ENCODE measurements at places on chromosomes 4 and X.

DNA sequence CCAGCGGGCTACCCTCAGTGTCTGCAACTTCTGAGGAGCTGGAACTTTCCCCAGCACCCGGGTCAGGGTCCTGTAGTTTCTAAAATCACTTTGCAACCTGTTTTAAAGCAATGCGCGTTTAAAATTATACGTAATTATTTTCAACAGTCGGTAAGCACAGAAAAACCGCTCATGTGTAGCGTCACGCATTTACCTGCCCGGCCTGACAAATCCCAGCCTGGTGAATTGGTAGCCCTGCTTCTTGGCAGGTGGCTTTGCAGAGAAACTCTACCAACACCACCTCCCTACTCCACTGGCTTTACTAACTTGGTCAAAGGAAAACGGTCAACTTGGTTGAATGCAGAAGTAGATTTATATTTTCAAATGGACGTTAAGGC is 640 bp downstream of the BANK1 start:
- DNase-seq, result no peak

- no peak for DNase-seq
These were observed 19.7 kb downstream of the ZFX start for GRCh38 chrX:24169211-24169610.

DNA sequence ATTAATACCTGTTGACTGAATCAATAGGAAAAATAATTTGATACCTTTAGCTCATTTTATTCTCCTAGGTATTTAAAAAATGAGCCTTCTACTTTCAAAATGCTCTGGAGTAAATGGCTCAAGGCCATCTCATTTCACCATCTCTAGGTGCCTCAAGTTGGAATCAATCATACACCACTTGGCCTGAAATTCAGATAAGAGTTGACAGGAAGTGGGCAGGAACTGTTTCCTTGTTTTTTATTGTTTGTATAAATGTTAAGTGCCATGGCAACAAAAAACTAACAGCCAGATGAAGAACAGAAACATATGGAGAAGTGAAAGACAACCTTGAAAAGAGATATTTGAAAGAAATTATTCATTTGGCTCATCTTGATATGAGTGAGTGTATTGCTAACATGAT is 12.4 kb downstream of the LIMCH1 start:
- DNase-seq, result no peak

GRCh38 chr4:20684852-20685763 is 15.2 kb upstream of the PACRGL start:
- DNase-seq, result no peak

DNA sequence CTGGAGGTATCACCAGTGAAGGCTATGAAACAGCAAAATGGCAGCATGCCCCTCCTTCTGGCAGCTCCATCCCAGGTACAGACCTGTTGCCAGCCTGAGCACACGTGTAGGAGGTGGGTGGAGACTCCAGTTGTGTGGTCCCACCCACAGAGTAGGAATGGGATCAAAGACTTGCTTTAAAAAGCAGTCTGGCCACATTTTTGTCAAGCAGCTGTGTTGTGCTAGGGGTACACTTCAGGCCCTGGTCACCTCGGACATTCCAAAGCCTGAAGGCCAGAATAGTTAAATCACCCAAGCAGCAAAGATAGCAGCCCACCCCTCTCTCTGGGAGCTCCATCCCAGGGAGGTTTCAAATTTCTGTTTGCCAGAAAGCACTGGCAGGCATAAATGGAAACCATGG is 20.3 kb upstream of the AMBN start:
- DNase-seq, result no peak

- DNase-seq, result no peak
These were observed 2.4 kb downstream of the CHST7 start for GRCh38 chrX:46575991-46576392.

- DNase-seq, result no peak
These were observed 48.0 kb downstream of the SEPTIN11 start for GRCh38 chr4:76997532-76997931.

GRCh38 chr4:180060159-180060889 is 2182.9 kb upstream of the TENM3 start:
- DNase-seq, result no peak

DNA sequence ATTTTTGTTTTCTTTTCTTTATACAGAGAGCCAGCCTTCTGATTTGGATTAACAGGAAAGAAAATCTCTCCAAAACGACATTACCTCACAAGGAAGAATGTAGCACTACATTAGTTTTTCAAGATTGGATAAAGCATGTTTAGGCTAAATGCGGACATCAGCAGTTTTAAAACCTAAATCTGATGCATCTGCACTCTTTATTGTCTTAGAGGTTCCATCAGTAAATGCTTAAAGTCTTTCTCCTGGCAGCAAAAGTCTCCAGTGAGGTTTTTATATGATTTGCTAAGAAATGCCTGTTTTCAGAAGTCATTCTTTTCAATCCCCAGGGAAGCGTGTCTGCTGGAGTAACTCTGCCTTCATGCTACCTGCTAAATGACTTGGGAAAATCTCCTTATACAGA is 912.9 kb upstream of the INTU start:
- DNase-seq, result no peak

GRCh38 chr4:1027915-1028238 is 16.5 kb downstream of the FGFRL1 start:
- no peak for DNase-seq

DNA sequence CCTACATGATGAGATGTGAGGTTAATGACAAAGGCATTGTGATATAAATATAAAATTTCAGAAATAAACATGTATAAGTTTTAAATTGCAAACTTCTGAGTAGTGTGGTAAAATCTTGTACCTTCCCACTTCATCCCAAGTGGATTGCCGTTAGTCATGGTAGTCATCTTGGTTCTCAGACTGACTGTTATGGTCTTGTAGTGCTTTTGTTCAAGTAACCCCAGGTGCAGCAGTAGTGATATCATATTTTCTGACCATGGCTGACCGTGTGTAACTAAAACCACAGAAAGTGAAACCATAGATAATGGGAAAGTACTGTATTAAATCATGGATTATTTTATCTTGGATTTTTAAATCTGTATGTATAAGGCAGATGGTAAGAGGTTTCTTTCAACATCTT is 74.8 kb upstream of the SLIT2 start:
- DNase-seq, result no peak

GRCh38 chrX:16528620-16529019 is 121.3 kb upstream of the S100G start:
- no peak for DNase-seq

DNA sequence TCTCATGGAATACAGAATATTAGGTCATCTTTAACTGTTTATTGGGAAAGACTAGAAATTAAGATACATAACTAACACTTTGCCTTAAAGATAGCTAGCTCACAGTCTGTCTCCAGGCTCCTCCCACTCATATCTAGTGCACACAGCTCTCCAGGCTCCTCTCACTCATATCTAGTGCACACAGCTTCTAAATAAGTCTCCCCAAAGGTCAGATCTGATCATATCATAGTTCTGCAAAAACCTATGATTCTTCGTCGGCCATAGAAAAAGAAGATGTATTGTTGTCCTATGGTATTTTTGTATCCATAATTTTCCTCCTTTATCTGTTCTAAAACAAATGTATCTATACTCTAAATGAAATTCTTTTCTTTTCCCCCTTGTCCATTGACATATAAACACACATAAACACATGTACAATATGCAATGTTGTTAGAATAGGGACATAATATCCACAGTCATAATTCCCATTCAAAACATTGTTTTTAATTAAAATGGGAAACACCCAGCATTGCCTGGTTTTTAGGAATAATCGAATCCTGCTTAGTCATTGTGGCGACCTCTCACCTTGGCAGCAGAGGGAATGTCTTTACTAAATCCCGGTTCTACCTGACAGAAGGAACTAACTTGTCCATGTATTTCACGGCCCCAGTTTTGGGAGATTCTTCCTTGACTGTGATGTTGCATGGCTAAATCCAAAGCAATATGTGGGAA is 1282.0 kb downstream of the PCDH7 start:
- no peak for DNase-seq

DNA sequence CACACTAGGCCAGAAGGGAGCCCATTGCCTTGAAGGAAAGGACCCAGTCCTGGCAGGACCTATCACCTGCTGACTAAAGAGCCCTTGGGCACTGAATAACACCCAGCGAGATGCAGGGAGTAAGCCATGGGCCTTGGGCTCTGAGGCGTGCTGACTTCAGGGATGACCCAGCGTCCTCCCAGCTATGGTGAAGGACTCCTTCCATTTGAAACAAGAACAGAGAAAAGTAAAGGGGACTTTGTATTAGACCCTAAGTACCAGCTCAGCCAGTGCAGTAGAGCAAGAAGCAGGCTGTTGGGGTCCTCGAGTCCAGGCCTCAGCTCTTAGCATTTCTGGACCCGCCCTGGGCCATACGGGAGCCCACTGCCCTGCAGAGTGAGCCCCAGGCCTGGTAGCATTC is 5.1 kb downstream of the ETDA start:
- no peak for DNase-seq

- DNase-seq, result no peak
These were observed 132.7 kb downstream of the ARHGAP24 start for GRCh38 chr4:85607624-85608023.

DNA sequence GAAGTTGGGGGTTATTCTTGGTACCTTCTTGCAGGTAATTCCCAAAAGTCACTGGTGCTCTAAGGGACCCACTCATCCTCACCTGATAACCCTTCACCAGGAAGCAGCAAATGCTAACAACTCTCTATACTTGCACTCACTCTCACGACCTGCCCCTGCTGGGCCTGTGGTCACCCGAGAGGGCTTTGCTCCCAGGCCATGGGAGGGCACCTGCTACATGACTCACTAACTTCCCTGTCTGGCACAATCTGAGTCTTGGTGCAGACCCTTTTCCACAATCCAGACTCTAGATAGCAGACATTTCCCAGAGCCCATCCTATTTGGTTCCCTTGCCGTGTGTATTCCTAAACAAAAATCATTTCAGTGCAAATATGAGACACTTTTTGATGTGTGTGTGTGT is 403.8 kb upstream of the FAT1 start:
- DNase-seq, result no peak

DNA sequence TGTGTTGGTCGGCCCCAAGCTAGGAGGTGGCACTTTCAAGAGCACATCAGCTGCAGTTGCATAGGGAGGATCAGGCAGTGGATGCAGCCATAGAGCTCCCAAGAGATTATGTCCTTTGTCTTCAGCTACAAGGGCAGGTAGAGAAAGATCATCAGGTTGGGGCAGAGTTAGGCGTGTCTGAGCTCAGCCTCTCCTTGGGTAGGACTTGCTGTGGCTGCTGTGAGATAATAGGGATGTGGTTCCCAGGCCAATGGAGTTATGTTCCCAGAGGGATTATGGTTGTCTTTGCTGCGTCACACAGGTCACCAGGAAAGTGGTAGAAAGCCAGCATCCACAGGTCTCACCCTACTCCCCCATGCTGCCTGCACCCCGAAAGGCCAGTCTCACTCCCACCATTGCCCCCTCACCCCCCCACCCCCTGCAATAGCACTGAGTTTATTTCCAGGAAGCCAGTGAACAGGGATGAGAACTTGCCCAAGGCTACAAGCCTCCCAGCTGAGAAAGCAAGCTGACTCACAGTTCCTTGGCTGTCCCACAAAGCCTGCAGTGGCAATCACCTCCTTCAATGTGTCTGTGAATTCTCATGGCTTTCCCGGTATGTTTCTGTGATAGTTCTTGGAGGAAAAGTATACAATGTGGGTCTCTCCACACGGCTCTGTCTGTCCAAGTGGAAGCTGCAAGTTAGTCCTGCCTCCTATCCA is 148.4 kb downstream of the STPG2 start:
- DNase-seq, result no peak

GRCh38 chr4:143554728-143555597 is 41.5 kb downstream of the SMARCA5 start:
- DNase-seq, result no peak

GRCh38 chrX:107625739-107626138 is 2.6 kb upstream of the PRPS1 start:
- DNase-seq, result no peak

DNA sequence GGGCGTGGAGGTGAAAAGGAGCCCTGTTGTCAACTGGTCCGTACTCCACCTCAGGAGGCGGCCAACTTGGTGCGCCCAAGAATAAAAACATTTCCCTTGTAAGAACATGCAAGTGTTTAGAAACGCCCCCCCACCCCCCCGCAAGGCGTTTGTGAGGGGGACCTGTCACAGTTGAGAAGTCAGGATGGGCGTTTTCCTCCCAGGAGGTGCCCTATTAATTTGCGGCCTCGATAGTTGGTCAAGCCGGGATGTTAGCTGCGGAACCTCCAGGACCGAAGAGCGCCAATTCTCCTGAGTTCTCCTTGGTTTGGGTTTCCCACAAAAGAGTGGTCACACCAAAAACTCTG is 651 bp upstream of the SAP30 start:
- DNase-seq, result peak; percentile 38

- no peak for DNase-seq
These were observed 58.7 kb upstream of the KDR start for GRCh38 chr4:55183926-55184599.

GRCh38 chrX:41491267-41492004 is 44.3 kb downstream of the NYX start:
- no peak for DNase-seq

- peak; percentile 5 for DNase-seq
These were observed 812 bp upstream of the KDM6A start for GRCh38 chrX:44871931-44872820.

GRCh38 chr4:164768516-164768915 is 14.6 kb downstream of the SMIM31 start:
- no peak for DNase-seq

GRCh38 chr4:8908206-8908893 is 36.7 kb upstream of the HMX1 start:
- no peak for DNase-seq

DNA sequence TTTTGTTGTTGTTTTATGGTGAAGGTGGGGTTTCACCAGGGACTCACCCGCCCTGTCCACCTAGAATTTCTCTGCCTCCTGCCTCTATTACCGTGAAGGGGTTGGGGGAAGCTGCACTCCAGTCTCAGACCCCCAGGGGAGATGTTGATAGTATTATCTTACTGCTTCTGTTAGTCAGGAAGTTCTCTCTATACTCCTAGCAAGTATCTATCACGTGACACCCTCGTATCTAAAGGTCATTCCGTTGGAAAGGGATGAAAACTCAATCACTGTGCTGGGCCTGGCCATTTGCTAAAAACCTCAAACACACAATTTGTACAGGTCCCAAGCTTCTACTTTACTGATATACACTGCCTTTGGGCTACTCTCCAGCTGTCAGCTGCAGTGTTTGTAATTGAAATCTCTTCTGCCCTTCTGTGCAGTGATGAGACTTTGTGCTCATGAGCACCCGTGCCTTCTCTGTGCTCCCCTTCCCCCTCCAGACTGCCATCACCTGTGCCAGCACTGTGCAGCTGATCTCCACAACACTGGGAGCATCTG is 188.5 kb upstream of the ANXA3 start:
- no peak for DNase-seq
